ENCODE measurements at places on chromosomes 5 and 9.

GRCh38 chr5:88821161-88821560 lies 61.8 kb downstream of the MEF2C start:
- DNase-seq, result no peak

DNA sequence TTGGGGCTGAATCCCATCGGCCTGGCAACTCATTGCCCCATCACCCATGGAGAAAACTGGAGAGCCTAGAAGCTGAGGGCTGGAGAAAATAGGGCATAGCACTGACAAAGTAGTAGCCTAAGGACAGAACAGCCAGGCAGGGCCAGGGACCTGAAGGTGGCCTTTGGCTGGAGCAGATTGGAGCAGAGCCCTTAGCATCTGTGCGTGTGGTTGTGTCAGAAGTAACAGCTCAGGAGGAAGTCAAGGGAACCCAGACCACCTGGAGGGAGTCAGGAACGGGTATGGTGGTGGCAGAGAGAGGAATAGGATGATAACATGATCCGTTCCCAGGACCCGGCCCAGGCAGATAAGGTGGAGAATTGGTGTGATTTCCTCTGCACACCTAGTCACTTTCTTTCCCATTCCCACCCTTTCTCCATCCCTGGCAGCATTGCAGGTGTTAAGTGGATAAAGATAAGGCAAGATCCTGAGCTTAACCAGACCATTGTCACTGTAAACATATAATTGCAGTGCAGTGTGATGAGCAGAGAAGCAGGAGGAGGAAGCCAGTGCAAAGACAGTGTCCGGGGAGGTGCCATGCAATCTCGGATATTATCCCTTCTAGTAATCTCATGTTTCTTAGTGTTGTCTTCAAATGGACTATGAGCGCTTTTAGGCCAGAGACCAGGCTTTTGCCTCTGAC lies 67.0 kb downstream of the NDFIP1 start:
- no peak for DNase-seq

DNA sequence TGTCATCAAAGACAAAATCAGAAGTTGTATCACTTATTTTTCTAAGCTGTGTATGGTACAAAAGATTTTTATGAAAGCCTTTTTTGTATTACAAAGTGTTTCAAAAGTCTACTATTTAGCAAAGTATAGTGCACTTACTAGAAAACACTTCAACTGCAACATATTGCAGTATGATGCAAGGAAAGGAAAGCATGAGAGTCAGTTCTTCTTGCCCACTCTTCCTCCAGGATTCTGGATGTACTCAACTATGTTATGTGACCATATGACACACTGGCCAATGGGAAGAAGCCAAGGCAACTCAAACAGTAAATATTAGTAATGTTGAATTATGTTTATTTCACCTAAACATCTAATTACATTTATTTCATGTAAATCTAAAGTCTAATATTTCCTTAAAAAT lies 49.5 kb upstream of the TYRP1 start:
- no peak for DNase-seq

DNA sequence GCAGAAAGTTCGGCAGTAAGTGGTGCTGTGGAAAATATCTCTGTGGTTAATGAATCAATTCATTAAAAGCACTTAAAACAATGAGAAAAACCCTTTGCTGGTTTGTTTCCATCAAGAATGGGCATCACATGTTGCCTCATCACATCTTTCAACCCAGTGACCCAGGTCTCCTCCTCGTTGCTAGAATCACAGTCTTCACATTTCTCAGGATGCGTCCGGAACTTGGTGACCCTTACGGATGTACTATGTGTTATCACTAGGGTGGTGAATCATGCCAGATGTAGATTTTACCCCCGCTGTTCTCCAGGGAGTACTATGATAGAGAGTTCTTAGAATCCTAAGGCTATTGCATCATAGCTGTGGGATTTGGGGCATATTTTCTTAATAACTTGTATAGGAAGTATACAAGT lies 217.9 kb upstream of the KLF4 start:
- DNase-seq, result peak; percentile 87

GRCh38 chr9:8287501-8287900 lies 487.9 kb upstream of the DMAC1 start:
- DNase-seq, result no peak

- no peak for DNase-seq
Observed at GRCh38 chr5:16135506-16135905, 44.1 kb downstream of the MARCHF11 start.

DNA sequence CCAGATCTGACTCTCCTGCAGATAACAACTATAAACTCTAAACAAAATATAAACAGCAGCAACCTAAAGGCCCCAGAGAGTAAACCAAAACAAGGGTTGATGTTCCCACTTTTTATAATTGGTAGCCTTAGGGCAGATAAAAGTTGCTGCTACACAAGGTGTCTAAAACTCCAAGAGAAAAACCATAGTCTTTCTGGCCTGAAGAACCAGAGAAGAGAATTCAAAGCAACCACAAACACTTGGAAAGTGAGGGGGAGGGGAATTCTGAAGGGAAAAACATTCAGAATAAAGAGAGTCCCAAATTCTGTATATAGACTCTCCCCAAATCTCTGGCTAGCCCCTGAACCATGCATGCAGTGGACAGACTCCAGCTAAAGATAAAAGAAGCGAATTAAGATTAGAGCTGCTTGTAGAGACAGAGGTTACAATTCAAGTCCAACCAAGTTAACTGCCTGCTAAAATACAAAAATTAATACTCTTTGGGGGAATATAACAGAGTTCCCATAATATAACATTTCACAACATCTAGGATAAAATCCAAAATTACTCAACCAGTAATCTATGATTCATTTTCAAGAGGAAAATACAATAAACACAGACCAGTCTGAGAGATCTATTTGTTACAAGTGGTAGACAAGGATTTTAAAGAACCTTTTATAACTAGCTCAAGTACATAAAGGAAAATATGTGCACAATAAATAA lies 37.5 kb upstream of the RGMB start:
- DNase-seq, result no peak

DNA sequence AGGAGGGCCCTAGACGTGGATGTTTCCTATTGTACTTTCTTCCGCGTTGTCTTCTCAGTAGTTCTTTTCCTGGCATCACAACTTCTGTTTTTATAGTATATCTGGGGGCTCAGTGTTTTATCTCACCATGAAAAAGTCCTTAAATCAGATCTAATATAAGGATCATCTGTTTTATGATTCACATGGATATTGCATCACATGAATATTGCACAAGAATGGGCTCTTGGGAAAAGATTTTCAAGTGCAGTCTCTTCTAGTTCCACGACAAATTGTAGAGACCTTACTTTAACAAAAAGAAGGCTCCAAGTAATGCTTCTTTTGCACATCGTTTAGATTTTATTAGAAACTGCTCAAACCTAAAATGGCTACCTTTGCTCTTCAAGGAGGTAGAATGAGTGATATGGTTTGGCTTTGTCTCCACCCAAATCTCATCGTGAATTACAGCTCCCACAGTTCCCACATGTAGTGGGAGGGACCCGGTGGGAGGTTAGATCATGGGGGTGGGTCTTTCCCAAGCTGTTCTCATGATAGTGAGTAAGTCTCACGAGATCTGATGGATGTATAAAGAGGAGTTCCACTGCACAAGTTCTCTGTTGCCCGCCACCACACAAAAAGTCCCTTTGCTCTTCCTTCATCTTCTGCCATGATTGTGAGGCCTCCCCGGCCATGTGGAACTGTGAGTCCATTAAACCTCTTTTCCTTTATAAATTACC lies 53.7 kb upstream of the FAM120A start:
- no peak for DNase-seq

DNA sequence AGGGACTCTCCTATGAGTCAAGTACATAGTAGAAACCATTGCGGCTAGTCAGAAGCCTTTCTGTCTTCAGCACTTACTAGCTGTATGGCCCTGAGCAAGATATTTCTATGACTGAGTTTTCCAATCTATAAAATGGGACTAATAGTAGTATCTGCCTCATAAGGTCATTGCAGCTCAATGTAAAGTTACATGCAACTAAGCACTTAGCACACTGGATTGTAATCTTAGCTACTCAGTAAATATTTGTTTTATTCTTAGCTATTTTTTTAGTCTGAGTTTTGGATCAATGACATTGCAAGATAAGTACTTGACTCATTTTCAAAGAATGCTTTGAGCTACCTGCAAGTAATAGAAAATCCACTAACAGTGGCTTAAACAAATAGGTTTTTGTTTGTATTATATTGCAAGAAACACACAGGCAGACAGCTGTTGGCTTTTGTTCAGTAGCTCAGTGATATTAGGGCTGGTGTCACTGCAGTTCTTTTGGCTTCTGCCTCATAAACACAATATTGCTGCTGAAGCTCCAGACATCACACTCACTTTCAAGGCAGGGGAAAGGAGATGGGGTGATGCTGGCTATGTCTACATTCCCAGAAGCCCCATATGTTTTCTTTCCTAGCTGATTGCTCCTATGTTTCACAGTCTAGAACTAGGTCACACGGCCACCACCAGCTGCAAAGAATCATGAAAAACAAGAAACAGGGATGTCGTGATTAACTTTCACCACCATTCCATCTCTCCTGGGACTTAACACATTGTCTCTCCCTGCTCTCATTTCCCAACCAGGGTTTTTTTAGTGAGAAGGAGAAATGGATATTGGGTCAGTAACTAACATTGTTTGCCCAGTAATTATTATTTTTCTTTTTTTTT lies 26.9 kb upstream of the FAT2 start:
- no peak for DNase-seq

DNA sequence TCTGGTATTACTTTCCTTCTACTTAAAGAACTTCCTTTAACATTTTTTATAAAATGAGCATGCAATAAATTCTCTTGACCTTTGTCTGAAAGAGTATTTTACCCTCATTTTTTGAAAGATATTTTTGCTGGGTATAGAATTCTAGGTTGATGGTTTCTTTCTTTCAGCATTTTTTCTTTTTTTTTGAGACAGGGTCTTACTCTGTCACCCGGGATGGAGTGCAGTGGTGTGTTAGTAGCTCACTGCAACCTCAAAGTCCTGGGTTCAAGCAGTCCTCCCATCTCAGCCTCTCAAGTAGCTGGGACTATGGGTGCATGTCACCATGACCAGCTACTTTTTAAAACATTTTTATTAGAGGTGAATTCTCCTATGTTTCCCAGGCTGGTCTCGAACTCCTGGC lies 10.7 kb upstream of the TSC1 start:
- no peak for DNase-seq

- no peak for DNase-seq
Observed at GRCh38 chr5:170551076-170551475, 47.3 kb downstream of the KCNIP1 start.

DNA sequence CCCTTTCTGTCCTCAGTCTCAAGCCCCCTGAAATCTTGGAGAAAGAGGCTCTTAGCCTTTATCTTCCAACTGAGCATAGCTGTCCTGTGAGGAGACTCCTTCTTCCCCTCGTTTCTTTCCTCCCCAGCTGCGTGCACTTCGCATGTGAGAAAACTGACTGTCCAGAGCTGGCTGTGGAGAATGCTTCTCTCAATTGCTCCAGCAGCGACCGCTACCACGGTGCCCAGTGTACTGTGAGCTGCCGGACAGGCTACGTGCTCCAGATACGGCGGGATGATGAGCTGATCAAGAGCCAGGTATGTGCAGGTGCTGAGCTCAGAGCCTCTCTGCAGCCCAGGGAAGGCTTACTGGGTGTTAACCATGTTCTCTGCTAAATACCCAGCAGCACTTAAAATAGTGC lies 190.8 kb downstream of the PAPPA start:
- DNase-seq, result no peak
